ENCODE measurements at places on chromosomes 11 and 22.

GRCh38 chr11:70080763-70081162, 2.6 kb downstream of the ANO1 start:
- no peak for DNase-seq

- no peak for DNase-seq
Observed at GRCh38 chr11:128711136-128711535, 17.3 kb downstream of the FLI1 start.

GRCh38 chr22:29225422-29226090, 19.9 kb downstream of the EMID1 start:
- no peak for DNase-seq

GRCh38 chr22:20967697-20968211, 699 bp downstream of the AIFM3 start:
- DNase-seq, result no peak

DNA sequence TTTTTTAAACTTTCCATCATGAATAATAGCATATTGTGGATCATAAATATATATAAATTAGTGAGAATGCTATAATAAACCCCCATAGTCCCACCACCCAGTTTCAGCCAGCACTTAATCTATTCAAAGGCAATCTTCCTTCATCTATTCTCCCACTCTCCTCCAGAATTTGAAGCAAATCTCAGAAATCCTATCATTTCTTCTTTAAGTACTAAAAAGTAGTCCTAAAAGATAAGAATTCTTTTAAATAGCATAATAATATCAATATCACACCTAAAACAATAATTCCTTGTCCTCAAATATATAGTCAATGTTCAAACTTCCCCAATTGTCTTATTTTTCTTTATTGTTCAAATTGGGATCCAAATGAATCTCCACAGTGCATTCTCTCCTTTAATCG, 24.6 kb upstream of the ROBO3 start:
- DNase-seq, result no peak

GRCh38 chr11:92376146-92376599, 151.6 kb downstream of the FAT3 start:
- no peak for DNase-seq

- no peak for DNase-seq
Observed at GRCh38 chr11:104870910-104871309, 27.4 kb downstream of the CASP12 start.

DNA sequence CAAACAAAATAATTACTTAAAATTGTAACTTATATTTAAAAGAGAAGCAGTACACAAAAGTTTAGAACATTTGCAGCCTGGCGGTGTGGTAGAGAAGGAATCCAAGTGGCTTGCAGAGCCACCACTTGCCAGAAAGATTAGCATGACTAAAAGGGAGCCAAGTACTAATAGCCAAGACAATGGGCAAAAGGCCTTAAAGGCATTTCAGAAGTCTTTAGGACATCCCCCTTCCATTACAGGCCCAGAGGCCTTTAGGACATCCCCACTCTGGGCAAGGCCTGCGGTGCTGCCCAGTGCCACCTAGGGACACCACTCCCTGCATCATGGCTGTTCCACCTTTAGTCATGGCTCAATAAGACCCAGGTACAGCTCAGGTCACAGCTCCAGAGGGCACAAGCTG, 32.4 kb downstream of the TMEM225 start:
- DNase-seq, result no peak

DNA sequence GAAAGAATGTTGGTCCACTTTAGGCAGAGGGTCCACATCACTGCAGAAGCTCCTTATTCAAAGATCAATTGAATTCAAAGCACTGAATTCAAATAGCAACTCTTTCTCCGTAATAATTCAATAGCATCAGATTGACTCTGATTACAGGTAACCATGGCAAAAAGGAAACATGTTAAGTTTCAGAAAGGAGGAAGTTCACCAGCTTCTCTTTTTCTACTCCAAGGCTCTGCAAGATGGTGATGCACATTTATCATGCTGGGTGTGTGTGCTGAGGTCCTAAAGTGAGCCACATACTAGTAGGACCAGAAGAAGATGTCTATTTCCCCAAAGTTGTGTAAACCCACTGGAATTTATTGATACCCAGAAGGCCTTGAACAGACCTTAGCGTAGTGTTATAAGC, 18.0 kb upstream of the DRD2 start:
- DNase-seq, result no peak

DNA sequence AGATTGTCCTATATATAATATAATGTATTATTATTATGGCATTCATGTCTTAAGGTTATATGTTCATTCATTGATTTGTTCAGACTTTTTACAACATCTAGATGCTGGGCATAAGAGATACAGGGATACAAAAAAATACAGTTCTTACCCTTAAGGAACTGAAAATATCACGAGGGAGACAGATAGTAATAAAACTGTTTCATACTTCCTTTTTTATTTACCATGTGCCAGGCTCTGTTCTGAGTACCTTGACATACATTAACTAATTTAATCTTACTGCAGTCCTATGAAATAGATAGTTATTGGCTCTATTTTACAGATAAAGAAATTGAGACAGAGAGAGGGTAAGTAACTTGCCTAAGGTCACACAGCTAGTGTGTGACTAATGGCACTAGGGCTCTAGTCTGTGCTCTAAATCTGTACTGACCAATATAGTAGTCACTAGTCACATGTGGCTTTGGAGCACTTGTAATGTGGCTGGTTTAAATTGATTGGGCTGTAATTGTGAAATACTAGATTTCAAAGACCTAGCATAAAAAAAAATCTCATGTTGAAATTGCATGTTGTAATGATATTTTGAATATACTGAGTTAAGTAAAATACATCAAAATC, 21.3 kb downstream of the TRIM44 start:
- DNase-seq, result no peak

DNA sequence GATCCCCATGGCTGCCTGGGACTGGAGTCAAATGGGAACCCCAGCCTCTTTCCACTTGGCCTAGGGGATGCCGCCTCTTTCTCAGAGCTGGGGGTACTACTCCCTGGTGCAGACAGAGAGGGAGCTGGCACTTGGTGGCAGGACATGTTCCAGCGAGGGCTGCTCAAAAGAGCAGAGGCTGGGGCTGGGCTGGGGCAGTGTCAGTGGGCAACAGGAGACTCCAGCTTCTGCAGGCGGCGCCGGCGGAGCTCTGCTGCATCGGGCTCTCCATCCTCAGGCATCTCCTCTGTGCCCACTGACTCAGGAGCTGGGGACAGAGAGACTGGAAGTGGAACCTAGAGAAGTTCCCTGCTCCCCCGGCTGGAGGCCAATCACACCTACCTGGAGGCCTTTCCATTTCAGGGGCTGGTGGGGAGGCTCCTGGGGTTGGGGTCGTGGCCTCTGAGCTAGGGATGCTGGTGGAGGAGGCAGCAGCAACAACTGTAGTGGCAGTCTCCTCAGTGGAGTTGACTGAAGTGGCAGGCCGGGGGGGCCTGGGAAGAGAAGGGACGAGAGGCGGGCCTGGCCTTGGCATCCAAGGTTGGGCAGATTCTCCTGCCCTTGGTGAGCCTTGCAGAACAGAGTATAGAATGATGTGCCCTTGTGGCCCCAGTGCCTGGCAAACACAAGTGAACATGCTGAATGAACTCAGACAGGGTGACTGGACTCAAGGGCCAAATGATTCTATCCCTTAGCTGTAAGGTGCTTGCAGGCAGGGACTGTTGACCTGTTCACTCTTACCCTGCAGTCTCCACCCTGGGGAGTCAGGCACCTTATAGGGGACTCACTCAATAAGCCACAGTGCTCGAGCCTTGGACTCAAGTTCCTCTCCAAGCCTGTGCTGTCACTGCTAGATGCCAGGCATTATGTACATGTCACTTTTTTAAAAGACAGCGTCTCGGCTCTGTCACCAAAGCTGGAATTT, 5.9 kb downstream of the SYVN1 start:
- DNase-seq, result no peak

- DNase-seq, result no peak
Observed at GRCh38 chr22:44298406-44299091, 14.2 kb downstream of the SHISAL1 start.

DNA sequence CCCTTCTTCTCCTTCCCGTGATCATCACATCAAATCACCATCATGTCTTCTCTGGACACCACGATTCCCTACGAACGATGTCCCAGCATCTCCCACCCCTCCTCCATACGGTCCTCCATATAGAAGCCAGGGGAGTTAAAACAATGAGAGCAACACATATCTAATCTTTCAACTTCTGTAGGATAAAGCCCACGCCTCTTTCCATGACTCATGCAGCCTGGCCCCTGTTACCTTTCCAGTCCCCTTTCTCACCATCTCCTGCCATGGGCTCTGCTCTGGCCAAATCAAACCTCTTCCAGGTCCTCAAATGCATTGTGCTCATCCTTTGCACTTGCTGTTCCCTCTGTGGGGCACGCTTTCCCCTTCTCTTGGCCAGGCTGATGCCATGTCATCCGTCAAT, 23.6 kb downstream of the RPS6KA4 start:
- no peak for DNase-seq

Measured in stimulated activated CD8-positive, alpha-beta memory T cell treated with anti-CD3 and anti-CD28 coated beads, Interleukin-4, amount 100 ng/mL, for 1 hour (primary cell).